ENCODE measurements at places on chromosomes 2 and 18. TPM values are rescaled to one million over a fixed set of nuclear protein-coding genes. Genes with fewer than 3 reads are reported as not detected.
A peak's percentile ranks its signal among the peaks of the same experiment; 100 is the strongest.

DNA sequence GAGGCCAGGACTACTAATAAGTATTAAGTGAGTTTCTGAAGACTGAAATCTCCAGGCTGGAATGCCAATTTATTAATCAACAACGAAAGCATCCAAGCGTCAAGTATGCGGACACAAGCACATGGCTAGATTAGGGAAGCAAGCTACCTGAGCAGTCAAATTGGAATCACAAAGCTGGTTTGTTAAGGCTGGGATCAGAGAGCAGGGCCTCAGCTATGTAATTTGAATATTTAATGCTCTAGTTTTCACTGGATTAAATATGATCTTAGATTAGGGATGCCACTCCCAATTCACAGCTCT is 5.7 kb downstream of the CCL20 start:
- H3K4me1 ChIP-seq = peaks cover 11% of the 10 kb centered on the region
- H3K4me3 ChIP-seq = no peak overlapping the region
- no peak overlapping the region for H3K27ac ChIP-seq
- H3K36me3 ChIP-seq = no peaks in the 10 kb centered on the region
- no peak for DNase-seq

GRCh38 chr2:144331674-144332355 is 188.1 kb downstream of the ZEB2 start:
- no peaks in the 10 kb centered on the region for H3K27me3 ChIP-seq
- H3K4me3 ChIP-seq = peak overlapping the region; percentile 90
- H3K27ac ChIP-seq = peak overlapping the region; percentile 93
- DNase-seq = peak; percentile 85
- peaks cover 41% of the 10 kb centered on the region for H3K4me1 ChIP-seq

- H3K36me3 ChIP-seq = no peaks in the 10 kb centered on the region
- no peak overlapping the region for H3K27ac ChIP-seq
- H3K4me1 ChIP-seq = no peaks in the 10 kb centered on the region
- no peak overlapping the region for H3K4me3 ChIP-seq
- no peak for DNase-seq
- peaks cover 21% of the 10 kb centered on the region for H3K27me3 ChIP-seq
Measured at GRCh38 chr2:36322108-36322507, 33.5 kb upstream of the CRIM1 start.

DNA sequence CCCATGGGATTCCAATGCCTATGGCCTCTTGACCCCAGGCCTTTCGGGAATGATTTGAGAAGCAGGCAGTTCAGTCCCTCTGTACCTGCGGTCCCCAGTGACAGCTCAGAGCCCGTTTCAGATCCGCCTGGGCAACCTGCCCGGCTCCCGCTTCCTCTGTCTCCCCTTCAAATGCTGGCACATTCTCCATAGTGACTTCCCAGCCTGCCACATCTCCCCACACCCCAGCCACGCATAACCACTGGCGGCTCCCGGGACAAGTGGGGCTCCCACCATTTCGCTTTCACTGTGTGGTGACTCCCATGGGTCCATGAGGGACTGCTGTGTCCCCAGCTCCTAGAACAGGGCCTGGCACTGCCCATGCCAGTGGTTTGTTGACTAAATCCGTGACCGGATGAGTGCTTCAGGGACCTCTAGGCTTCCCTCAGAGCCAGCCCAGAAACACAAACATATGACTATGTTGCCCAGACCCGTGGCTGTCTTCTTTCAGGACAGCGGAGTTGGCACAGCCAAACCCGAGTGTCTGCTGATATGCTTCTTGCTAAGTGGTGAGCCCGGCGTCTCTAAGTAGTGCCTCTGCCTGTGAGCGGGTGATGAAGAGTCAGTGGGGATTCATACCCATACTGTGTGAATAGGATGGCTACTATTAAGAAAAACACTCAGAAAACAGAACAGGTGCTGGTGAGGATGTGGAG is 91.2 kb downstream of the GLI2 start:
- no peak overlapping the region for H3K4me3 ChIP-seq
- DNase-seq = no peak
- H3K4me1 ChIP-seq = no peaks in the 10 kb centered on the region
- H3K36me3 ChIP-seq = no peaks in the 10 kb centered on the region

DNA sequence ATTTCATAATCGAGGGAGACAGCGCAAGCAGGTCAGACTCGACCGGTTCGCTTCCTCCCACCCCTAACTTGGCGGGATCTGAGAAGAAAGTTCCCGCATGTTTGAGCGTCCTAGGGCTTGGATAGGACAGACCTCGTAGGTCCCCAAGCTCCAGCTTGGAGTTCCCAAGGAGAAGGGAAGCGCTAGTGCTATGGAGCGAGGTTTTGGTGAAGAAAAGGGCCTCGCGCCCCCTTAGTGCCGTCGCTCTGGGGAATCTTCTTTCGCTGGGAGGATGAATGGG is 11.6 kb upstream of the SKOR2 start:
- H3K27ac ChIP-seq = no peak overlapping the region
- H3K4me1 ChIP-seq = no peaks in the 10 kb centered on the region
- H3K4me3 ChIP-seq = no peak overlapping the region
- H3K27me3 ChIP-seq = peaks cover 81% of the 10 kb centered on the region
- no peaks in the 10 kb centered on the region for H3K36me3 ChIP-seq

- H3K4me3 ChIP-seq = no peak overlapping the region
- H3K27me3 ChIP-seq = peaks cover 10% of the 10 kb centered on the region
- DNase-seq = no peak
- no peak overlapping the region for H3K27ac ChIP-seq
- H3K4me1 ChIP-seq = peaks cover 1% of the 10 kb centered on the region
Measured at GRCh38 chr2:56177420-56178220, 6.2 kb upstream of the CCDC85A start.

- H3K36me3 ChIP-seq = no peaks in the 10 kb centered on the region
- peaks cover 2% of the 10 kb centered on the region for H3K4me1 ChIP-seq
Measured at GRCh38 chr2:26922405-26923188, 47.8 kb upstream of the MAPRE3 start.

GRCh38 chr2:57973621-57974186 is 72.9 kb upstream of the VRK2 start:
- no peaks in the 10 kb centered on the region for H3K27me3 ChIP-seq
- no peak for DNase-seq

GRCh38 chr2:69554981-69555380 is 88.6 kb downstream of the AAK1 start:
- H3K36me3 ChIP-seq = peaks cover 34% of the 10 kb centered on the region
- peaks cover 19% of the 10 kb centered on the region for H3K4me1 ChIP-seq
- no peak for DNase-seq
- no peak overlapping the region for H3K4me3 ChIP-seq

GRCh38 chr2:129876541-129876940 is 102.9 kb upstream of the RAB6C start:
- no peak overlapping the region for H3K4me3 ChIP-seq
- H3K27me3 ChIP-seq = no peaks in the 10 kb centered on the region
- H3K27ac ChIP-seq = no peak overlapping the region
- no peak for DNase-seq
- H3K36me3 ChIP-seq = no peaks in the 10 kb centered on the region

- no peak overlapping the region for H3K27ac ChIP-seq
- H3K4me3 ChIP-seq = no peak overlapping the region
- H3K4me1 ChIP-seq = no peaks in the 10 kb centered on the region
- no peak for DNase-seq
- peaks cover 7% of the 10 kb centered on the region for H3K27me3 ChIP-seq
Measured at GRCh38 chr2:29650631-29651097, 270.7 kb downstream of the ALK start.

GRCh38 chr2:197042739-197043196 is 116.3 kb upstream of the PGAP1 start:
- peaks cover 48% of the 10 kb centered on the region for H3K36me3 ChIP-seq
- H3K4me1 ChIP-seq = peaks cover 14% of the 10 kb centered on the region
- H3K27ac ChIP-seq = no peak overlapping the region
- no peaks in the 10 kb centered on the region for H3K27me3 ChIP-seq
- DNase-seq = no peak

DNA sequence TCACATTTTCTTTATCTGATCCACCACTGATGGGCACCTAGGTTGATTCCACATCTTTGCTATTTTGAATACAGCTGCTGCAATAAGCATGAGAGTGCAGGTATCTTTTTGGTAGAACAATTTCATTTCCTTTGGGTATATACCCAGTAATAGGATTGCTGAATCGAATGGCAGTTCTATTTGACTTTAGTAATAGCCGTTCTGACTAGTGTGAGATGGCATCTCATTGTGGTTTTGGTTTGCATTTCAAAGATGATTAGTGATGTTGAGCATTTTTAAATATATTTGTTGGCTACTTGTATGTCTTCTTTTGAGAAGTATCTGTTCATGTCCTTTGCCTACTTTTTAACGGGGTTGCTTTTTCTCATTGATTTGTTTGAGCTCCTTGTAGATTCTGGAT is 72.3 kb downstream of the CCDC138 start:
- no peak overlapping the region for H3K27ac ChIP-seq
- H3K4me1 ChIP-seq = no peaks in the 10 kb centered on the region
- peaks cover 26% of the 10 kb centered on the region for H3K36me3 ChIP-seq
- DNase-seq = no peak
- H3K27me3 ChIP-seq = no peaks in the 10 kb centered on the region
- H3K4me3 ChIP-seq = no peak overlapping the region

GRCh38 chr2:69345434-69345833 is 41.6 kb downstream of the GFPT1 start:
- no peaks in the 10 kb centered on the region for H3K27me3 ChIP-seq
- DNase-seq = no peak
- H3K4me3 ChIP-seq = no peak overlapping the region
- peaks cover 7% of the 10 kb centered on the region for H3K4me1 ChIP-seq
- no peak overlapping the region for H3K27ac ChIP-seq
- H3K36me3 ChIP-seq = peaks cover 58% of the 10 kb centered on the region

GRCh38 chr2:100773538-100773937 is 46.4 kb upstream of the NPAS2 start:
- H3K4me1 ChIP-seq = no peaks in the 10 kb centered on the region
- no peak overlapping the region for H3K4me3 ChIP-seq
- H3K36me3 ChIP-seq = no peaks in the 10 kb centered on the region
- no peak overlapping the region for H3K27ac ChIP-seq

DNA sequence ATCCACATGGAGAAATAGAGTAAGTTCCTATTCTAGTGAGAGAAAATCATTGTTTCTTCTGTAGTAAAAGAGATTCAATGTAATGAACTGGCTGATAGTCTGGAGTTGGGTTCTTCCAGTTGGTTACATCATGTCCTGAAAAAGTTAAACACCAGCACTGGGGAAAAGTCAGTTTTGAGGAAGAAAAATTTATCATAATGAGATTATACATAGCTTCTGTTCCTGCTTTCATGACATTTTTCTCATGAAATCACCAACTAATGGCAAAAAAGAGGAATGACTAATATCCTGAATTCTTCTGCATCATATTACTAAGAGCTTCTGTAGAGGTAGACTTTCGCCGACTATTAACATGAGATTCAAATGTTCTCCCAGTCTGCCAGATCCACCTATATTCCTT is 69.2 kb upstream of the SLC9A2 start:
- H3K36me3 ChIP-seq = peaks cover 4% of the 10 kb centered on the region
- H3K27ac ChIP-seq = no peak overlapping the region
- H3K27me3 ChIP-seq = no peaks in the 10 kb centered on the region
- no peak for DNase-seq

GRCh38 chr2:217079165-217079564 is 219.3 kb upstream of the TNP1 start:
- DNase-seq = no peak
- H3K4me3 ChIP-seq = no peak overlapping the region
- peaks cover 7% of the 10 kb centered on the region for H3K27me3 ChIP-seq

DNA sequence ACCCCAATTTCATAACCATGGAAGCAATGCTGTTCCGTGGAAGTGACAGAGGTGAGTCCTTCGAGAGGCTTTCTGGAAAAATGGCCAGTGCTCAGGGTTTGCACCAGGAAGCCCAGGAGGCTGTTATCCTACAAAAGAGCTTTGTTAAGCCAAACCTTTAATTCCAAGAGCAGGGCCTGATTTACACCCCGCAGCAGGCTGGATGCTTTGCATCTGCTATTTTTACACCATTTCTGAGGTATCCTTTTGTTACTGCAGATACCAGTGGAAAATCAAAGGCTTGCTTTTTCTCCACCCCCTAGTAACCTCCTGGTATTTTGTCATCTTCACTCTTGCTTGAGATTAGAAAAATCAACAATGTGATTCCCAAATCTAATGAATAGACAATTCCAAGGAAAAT is 380.6 kb downstream of the SOX11 start:
- H3K36me3 ChIP-seq = no peaks in the 10 kb centered on the region
- no peaks in the 10 kb centered on the region for H3K4me1 ChIP-seq
- no peak for DNase-seq
- no peak overlapping the region for H3K4me3 ChIP-seq

DNA sequence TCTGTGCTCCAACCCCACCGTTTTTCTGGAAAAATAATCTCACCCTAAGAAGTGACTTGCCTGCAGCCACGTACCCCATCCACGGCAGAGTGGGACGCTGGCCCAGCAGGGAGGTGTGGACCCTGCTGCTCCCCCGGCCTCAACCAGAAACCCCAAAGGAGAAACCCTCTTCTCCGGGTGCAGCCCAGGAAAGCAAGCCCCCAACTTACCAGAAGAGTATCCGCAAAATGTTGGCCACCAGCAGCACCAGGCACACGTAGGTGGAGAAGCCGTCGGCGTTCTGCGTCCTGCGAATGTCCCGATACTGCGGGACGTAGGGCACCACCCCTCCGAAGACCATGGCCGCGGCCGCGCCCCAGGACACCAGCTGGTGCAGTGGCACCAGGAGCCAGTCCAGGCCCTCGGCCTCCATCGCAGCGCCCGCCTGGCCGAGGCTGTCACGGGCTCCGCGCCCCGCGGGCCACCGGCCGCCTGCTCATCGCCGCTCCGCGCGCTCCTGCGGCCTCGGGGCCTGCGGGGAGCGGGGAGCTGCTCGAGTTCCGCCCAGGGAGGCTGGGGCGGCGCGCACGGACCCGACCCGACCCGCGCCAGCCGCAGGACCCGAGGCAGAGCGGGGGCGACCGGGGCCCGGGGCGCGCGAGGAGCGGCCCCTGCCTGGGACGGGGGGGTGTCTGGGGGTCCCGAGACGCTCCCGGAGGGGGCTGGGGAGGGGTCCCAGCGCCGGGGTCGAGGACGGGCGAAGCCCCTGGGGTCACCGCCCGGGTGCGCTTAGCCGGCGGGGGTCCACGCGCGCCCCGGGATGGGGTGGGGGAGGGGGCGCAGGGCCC is 725 bp downstream of the SLC66A2 start:
- H3K4me1 ChIP-seq = peaks cover 26% of the 10 kb centered on the region
- peak overlapping the region; percentile 66 for H3K4me3 ChIP-seq
- H3K27ac ChIP-seq = peak overlapping the region; percentile 0
- DNase-seq = no peak
- peaks cover 3% of the 10 kb centered on the region for H3K27me3 ChIP-seq

DNA sequence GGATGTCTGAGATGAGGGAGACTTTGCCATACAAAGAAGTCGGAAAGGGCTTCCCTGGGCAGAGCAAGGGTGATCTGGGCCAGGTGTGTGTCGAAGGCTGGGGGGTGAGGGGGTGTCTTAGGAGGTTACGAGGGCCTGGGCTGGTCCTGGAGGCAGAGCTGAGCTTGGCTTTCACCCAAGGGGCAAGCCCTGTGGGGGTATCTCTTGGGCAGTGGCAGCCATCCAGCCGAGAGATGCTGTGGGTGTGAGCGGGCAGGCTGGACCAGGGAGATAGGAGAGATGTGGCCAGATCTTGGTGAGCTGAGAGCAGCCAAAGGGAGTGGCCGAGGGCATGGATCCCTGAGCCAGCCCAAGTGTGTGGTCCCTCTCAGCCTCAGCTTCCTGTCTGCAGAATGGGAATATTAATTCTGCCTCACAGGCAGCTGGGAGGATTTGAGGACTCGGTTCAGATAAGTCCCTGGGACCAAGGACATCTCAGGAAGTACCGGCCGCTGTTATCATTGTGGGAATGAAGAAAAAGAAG is 33.0 kb downstream of the MAL start:
- no peaks in the 10 kb centered on the region for H3K27me3 ChIP-seq
- no peak overlapping the region for H3K27ac ChIP-seq
- peak; percentile 31 for DNase-seq
- no peak overlapping the region for H3K4me3 ChIP-seq

Gene MERTK
- total RNA-seq = 0.09 TPM

Gene L3MBTL4
- total RNA-seq = 0.05 TPM

Gene DSG3
- not detected for total RNA-seq

Gene CRYGD
- total RNA-seq = not detected

Gene ACOXL
- 0.96 TPM for total RNA-seq

Gene IL1RN
- 1.8 TPM for total RNA-seq

Gene DNAJC5G
- not detected for total RNA-seq

Measured in activated CD8-positive, alpha-beta memory T cell treated with anti-CD3 and anti-CD28 coated beads, Interleukin-2, amount 10 ng/mL, durations not matched to agents 7 days and 5 days (primary cell).